ENCODE measurements at places on chromosomes 13 and 19.

DNA sequence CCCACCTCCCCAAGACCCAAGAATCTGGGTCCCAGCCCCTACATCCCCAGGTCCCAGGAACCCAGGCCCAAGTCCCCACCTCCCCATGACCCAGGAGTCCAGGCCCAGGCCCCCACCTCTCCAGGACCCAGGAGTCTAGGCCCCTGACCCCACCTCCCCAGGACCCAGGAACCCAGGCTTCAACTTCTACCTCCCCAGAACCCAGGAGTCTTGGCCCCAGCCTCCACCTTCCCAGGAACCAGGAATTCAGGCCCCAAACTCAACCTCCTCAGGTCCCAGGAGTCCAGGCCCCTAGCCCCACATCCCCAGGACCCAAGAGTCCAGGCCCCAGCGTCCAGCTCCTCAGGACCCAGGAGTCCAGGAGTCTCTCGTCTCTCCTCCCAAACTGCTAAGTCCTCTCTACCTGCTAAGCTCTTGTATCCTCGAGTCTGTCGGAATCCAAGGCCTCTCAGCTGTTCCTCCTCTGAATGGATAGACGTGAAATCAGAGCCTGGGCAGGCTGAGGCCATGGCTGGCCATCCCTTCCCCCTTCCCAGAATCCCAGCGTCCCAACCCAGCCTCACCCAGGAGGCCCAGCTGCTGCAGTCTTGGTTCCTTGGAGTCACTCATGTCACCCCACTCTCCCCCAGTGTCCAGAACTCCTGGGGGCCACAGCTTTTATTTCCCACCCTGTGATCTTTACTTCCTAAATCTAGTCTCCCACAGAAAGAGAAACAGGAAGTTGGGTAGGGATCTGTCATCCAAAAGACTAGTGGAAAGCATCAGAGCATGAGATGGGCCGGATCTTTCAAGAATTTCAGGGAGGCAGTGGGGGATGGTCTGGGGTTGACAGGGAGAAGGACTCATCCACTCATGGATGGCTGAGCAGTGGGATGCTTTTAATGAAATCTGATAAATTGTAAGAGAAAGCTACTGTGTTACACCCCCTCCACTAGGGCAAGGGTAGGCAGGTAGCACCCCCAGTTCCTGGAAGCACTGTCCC lies at the start of gene CD209:
TSS of gene CD209 (minus strand) at position 632 of the 982 bp plus-strand sequence. CDS start at position 609, 23 bp downstream.
- DNase-seq: no peak

DNA sequence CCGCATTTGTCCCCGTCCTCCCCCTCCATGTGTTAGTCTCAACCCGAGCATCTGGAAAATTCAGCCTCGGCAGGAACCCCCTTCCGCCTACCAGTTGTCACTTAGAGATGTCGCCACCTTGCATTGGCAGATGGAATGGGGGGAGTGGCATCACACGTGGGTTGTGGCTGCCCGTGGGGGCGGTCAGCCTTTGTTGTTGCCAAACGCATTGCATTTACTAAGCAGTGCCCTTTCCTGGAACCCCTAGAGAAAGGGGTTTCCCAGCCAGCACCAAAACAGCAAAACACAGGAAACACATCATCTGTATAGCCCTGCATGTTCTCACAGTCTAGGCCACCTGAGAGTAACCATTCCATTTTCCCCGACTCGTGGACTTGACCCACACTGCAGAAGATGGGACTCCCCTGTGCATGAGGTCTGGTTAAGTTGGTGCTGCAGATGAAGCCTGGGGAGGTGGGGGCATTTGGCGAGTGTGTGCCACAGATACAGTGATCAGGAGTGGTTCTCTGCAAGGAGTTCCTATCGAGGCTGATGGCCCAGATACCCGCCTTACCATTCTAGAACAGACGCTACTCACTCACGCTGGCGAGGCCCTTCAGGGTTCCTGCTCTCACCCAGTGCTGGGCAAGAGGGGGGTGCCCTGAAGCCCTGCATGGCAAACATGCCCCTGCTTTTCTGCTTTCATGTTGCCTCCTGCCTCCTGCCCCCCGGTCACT lies 38.3 kb downstream of the TMED1 start:
- peak; percentile 60 for DNase-seq

- DNase-seq: peak; percentile 19
These were observed 20.6 kb upstream of the USP29 start for GRCh38 chr19:57099199-57099661.

GRCh38 chr19:17754634-17755442 lies 3.6 kb downstream of the FCHO1 start:
- no peak for DNase-seq

DNA sequence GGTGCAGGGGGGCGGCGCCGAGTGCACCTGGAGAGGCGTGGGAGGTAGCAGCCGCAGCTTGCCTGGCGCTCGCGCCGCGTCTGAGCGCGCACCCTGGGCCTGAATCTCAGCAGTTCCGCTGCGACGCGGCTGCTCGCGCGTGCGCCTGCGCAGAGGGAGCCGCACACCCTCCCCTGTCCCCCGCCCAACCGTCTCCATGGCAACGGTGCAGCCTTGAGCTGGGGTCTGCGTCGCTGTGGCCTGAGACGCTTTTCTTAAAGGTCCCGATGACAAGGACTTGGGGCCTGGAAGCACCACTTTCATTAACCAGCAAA lies at the start of gene PNMA8B:
TSS of gene PNMA8B (minus strand) at position 82 of the 314 bp plus-strand sequence. CDS start 402 bp downstream, outside the sequence.
- DNase-seq: peak; percentile 37

GRCh38 chr19:6271721-6272410 lies 7.9 kb downstream of the MLLT1 start:
- DNase-seq: no peak

GRCh38 chr13:29791508-29791907 lies 58.9 kb downstream of the UBL3 start:
- DNase-seq: no peak

DNA sequence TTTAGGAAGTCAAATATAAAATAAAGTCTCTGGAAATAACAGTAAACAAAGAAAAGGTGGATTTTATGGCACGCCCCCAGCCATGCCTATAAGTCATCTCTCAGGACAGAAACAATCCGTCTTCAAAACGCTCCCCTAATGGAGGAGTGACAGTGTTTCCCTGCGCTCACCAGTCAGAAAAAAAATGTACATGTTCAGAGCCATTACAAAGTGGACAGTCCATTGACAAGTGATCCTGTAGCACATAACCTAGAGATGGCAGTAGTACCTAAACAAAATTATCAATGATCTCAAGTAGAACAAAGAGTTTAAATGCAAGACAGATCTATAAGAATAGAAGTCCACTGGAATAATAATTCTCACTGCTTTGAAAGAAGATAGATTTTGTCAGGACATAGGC lies 891.7 kb upstream of the MIR17HG start:
- DNase-seq: no peak

- no peak for DNase-seq
These were observed 6.8 kb downstream of the SLC8A2 start for GRCh38 chr19:47464675-47465419.

DNA sequence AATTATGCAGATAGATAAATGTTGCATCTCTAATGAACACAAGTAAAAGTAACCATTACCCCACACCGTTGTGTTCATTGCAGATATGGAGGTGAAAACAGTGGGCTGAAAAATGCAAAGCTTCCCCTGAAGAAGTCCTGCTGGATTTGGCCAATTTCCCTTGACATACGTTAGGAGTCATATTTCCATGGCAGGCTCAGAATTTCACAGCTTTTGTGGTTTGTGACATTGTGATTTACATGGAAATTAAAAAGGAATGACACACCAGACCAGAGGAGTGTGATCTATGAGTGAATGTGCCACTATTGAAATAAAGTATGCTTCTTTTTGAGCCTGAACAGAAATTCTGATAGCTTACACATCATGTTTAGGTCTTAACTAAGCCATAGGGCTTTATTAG lies 221.1 kb upstream of the TMTC4 start:
- DNase-seq: no peak

GRCh38 chr19:53157626-53158025 lies 1.2 kb downstream of the ZNF347 start:
- DNase-seq: no peak

- DNase-seq: no peak
These were observed 50.8 kb downstream of the LATS2 start for GRCh38 chr13:21010621-21011020.

DNA sequence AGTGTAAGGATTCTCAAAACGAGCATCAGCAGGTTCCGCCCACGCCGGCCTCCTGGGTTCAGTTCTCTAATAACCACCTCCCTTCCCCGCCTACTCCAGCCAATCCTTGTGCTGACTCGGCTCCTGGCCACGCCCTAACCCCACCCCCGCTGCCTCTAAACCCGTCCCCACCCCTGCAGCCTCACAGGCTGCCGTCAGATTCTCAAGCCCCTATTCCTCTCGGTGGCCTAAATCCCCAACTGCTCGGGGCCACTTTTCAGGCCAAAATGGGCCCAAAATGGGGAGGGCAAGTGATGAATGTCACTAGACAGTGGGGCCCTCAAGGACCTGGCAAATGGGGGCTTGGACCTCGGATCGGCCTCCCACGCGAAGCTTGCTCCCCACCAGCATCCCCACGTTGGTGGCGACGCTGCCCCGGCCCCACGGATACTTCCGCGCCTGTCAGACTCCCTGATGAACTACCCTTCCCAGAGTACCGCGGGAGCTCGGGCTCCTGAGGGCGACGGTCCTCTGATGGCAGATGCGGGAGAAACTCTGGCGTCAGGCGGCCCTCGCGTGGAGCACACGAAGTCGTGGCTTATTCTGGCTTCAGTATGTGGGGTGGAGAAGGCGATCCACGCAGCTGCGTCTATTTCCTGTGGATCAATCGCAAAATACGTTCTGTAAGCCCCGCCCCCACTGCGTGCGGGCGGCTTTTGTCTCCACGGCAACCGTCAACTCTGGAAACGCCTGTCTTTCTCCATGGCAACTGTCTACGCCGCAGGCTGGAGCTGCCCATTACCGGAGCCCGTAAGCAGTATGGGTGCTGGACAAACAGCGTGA lies 24.8 kb downstream of the ZNF473 start:
- peak; percentile 72 for DNase-seq

DNA sequence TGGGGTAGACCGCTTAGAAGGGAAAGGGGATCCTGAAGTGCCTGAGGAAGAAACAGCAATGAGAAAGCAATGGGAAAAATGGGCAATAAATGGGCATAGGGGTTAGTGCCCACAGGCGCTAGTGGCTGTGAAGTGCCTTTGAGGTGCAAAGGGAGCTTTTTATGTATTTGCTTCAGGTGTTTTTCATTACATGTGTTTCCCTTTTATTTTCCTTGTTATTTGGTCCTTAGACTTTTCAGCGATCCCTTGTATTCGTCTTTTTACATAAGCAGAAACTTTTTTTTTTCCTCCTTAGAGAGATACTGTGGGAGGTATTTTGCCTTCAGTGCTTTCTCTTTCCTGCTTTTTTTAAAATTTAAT lies 19.6 kb downstream of the NFIX start:
- DNase-seq: no peak

GRCh38 chr13:43061496-43062280 lies 38.3 kb downstream of the DNAJC15 start:
- no peak for DNase-seq

GRCh38 chr19:55228403-55229031 lies at the start of gene TMEM86B:
TSS of gene TMEM86B (minus strand) at chr19:55228763. CDS start at chr19:55228741, 22 bp downstream.
- no peak for DNase-seq

GRCh38 chr19:2804156-2805004 lies 15.3 kb upstream of the ZNF554 start:
- DNase-seq: no peak

- DNase-seq: no peak
These were observed 958 bp upstream of the OBI1 start for GRCh38 chr13:78659732-78660494.

- DNase-seq: peak; percentile 50
These were observed 3.0 kb downstream of the CNFN start for GRCh38 chr19:42386974-42387707.

- DNase-seq: no peak
These were observed 20.7 kb upstream of the KLF5 start for GRCh38 chr13:73038064-73038463.

DNA sequence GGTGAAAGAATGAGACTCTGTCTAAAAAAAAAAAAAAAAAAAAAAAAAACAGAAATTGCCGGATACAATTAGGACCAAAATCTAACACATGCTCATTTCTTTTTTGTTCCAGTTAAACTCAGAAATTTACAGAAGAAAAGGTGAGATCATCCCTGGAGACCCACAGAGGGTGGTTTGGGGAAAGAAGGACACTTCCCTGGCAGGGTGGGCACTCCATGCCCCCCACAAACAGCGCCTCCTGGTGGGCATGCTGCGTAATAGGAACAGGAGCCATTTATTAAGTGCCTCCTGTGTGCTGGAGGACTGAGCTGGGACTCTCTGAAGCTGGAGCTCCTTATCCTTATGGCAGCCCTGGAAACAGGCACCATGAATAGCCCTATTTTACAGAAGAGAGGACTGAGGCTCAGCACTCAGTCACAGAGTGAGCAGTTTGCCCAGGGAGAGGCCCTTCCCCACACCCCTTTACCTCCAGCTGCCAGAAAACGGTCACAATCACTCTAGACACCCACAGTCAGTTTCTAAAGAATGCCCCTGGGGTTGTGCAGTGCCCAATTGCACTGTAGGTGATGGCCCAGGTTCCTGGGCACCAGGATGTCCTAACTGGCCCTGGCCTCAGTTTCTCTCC lies 10.1 kb downstream of the C19orf38 start:
- DNase-seq: no peak

- DNase-seq: no peak
These were observed 275.6 kb downstream of the DCLK1 start for GRCh38 chr13:35855531-35856019.

GRCh38 chr19:2014731-2015607 lies 545 bp downstream of the BTBD2 start:
- no peak for DNase-seq

- DNase-seq: no peak
These were observed 49.8 kb downstream of the VAV1 start for GRCh38 chr19:6822311-6822670.

DNA sequence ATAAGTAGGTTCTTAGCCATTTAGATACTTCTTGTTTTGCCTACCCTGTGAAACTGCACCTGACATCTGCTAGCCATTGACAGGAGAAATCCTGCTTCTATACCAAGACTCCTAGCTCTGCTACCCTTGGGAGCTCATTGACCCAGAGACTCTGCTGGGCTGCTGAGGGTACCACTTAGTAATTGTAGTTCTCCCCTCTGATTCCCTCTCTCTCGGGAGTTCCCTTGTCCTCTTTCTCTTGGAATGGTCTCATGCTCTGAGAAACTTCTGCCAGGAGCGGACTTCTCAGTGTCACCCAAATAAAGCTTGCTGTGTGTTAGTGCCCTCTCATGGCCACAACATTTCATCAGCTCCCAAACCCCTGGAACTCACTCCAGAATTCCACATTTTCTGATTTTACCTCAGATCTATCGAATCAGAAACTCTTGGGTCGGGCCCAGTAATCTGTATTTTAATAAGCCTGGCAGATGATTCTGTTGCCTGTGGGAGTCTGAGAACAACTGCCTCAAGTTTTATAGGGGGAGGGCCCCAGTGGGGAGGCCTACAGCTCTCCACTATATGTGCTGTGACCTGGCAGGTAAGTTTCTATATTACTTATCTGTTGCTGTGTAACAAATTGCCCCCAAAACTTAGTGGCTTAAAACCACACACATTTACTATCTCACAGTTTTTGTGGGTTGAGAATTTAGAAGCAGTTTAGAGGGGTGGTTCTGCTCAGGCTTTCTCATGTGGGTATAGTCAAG lies 221.1 kb downstream of the TDRD3 start:
- DNase-seq: no peak

DNA sequence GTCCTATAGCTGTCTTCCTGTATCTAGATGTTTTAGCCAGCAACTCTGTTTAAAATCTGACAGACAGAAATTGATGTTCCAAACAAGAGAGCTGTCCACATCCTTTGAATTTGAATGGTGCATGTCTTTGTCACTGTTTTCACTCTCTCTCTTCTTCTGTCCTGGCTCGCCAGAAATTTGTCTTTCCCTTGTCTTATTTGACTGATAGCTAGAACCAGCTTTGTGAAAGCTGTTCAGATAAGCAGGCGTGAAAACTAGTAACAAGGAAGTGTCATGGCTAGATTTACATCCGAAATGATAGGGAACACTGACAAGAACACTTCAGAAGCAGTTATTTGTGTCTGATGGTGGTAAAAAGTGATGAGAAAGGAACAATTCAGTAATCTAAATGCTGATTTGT lies 354.9 kb upstream of the SLITRK1 start:
- DNase-seq: no peak
